ENCODE measurements at places on chromosomes 7 and 10.

GRCh38 chr10:110008518-110009339 lies 945 bp downstream of the ADD3 start:
- H3K27me3 ChIP-seq: no peaks in the 10 kb centered on the region
- no peak overlapping the region for H3K27ac ChIP-seq
- peaks cover 27% of the 10 kb centered on the region for H3K4me1 ChIP-seq
- no peaks in the 10 kb centered on the region for H3K36me3 ChIP-seq
- peak overlapping the region; percentile 93 for H3K4me3 ChIP-seq

DNA sequence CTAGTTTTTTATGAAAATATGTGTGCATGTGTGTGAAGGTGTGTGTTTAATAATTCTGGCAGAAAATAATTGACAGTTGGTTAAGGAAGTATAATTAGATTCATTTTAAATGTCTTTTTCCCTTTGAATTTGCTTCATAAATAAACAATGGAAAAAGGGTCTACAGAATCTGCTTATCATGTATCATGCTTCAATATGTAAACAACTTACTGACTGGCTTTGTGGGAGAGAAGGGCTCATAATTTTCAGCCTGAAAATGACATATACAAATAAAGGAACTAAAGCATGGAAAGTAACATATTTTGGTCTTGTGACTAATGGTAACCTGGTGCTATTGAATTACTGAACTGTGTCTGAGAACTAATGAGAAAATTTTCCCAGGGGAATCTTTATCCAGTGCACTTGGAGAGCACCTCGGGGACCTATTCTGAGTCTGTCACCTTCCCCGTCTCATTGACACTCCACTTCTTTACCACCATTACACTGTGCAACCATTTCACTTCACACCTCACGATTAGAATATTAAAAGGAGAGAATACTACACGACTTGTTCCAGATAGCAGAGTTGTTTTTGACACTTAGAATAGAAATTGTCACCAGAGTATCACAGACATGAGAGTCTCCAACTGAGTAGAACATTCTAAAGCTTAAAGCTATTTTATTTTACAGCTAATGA lies 298.6 kb downstream of the TFEC start:
- H3K4me3 ChIP-seq: no peak overlapping the region
- H3K36me3 ChIP-seq: no peaks in the 10 kb centered on the region

DNA sequence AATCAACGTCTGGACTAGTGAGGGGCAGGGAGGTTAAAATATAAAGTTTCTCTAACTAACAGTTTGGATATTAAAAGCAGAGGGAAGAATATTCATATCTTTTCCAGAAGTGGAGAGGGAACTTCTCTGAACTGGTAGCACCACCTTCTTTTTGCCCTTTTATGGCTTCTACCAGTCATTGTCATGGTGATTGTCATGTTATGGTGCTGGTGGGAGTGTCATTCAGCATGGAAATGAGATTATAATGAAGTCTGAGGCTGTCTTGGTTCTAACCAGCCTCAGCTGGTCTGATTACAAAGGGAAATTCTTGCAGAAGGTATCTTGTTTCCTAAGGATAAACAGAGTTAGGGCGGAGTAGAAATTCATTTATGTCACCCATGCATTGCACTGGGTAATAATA lies 523.8 kb downstream of the ZWINT start:
- H3K27ac ChIP-seq: no peak overlapping the region
- no peak for DNase-seq
- H3K27me3 ChIP-seq: no peaks in the 10 kb centered on the region
- H3K36me3 ChIP-seq: no peaks in the 10 kb centered on the region
- H3K4me1 ChIP-seq: no peaks in the 10 kb centered on the region

GRCh38 chr7:28953633-28954032 lies 4.5 kb downstream of the TRIL start:
- H3K4me3 ChIP-seq: no peak overlapping the region
- DNase-seq: no peak
- no peak overlapping the region for H3K27ac ChIP-seq
- peaks cover 3% of the 10 kb centered on the region for H3K27me3 ChIP-seq
- H3K4me1 ChIP-seq: no peaks in the 10 kb centered on the region

- no peaks in the 10 kb centered on the region for H3K27me3 ChIP-seq
- H3K4me1 ChIP-seq: 0 out of 2 replicates have a peak, but pooled peaks cover 3% of the 10 kb centered on the region
- H3K27ac ChIP-seq: no peak overlapping the region
- H3K4me3 ChIP-seq: no peak overlapping the region
- peak; percentile 80 for DNase-seq
Observed at GRCh38 chr7:49852619-49853462, 79.4 kb downstream of the VWC2 start.

- no peak overlapping the region for H3K27ac ChIP-seq
- no peaks in the 10 kb centered on the region for H3K27me3 ChIP-seq
- DNase-seq: no peak
- H3K4me1 ChIP-seq: no peaks in the 10 kb centered on the region
- no peak overlapping the region for H3K4me3 ChIP-seq
Observed at GRCh38 chr7:41507686-41508268, 195.1 kb downstream of the INHBA start.

DNA sequence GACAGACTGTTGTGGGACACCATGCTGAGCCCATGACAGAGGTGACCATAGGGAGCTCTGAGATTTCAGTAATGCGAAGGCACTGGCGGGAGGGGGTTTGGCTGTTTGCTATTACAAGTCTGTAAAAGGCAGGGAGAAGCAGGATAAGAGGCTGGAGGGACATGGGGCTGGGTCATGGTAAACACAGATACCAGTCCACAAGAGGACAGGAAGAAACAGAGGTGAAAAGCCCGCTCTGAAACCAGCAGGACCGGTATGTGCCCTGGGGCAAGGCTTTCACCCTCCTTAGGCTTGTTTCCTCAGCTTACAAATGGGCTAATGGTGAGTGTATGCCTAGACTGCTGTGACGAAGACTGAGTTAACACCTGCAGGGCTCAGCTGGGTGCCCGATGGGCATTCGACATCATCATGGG lies 34.1 kb downstream of the ANXA11 start:
- DNase-seq: no peak
- H3K4me3 ChIP-seq: no peak overlapping the region
- H3K27me3 ChIP-seq: no peaks in the 10 kb centered on the region

- no peak overlapping the region for H3K27ac ChIP-seq
- H3K27me3 ChIP-seq: no peaks in the 10 kb centered on the region
- H3K4me1 ChIP-seq: peaks cover 2% of the 10 kb centered on the region
Observed at GRCh38 chr7:883055-884021, 7.0 kb downstream of the GET4 start.
